SK-MEL-5 (cell line): ENCODE measurements at places on chromosomes 6 and 20. TPM values are rescaled to one million over a fixed set of nuclear protein-coding genes. Genes with fewer than 3 reads are reported as not detected.

DNA sequence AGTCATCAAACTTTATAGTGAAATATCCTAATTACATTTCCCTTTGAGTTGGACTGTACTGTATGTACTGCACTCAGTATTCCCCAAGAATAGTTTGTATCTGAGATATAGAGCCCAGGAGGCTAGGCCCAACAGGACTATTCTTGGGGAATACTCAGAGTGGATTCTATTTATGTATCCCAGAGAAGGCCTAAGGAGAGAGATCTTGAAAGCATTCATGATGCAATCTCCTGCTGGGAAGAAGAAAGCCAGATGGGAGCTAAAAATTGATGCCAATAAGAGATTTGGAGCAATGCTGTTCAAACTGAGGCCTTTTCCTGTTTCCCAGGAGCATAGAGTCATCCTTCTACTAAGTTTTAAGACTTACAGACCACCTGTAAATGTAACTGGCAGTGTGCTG lies 452.1 kb upstream of the PLCB4 start:
- no peak for DNase-seq

- no peak for DNase-seq
Measured at GRCh38 chr6:91281901-91282300, 695.0 kb upstream of the MAP3K7 start.

GRCh38 chr6:149094934-149095351 lies 222.6 kb upstream of the TAB2 start:
- DNase-seq = no peak

GRCh38 chr6:53925891-53926290 lies 131.1 kb downstream of the LRRC1 start:
- no peak for DNase-seq

- DNase-seq = no peak
Measured at GRCh38 chr6:82690283-82690682, 326.7 kb downstream of the TPBG start.

GRCh38 chr6:144296973-144297372 lies 11.8 kb downstream of the UTRN start:
- DNase-seq = no peak

GRCh38 chr6:108750801-108751200 lies 97.4 kb upstream of the ARMC2 start:
- no peak for DNase-seq

GRCh38 chr6:117481278-117481925 lies 1.1 kb upstream of the DCBLD1 start:
- no peak for DNase-seq

The LAMA4 gene
- 48.9 and 54.9 TPM in 2 replicates for total RNA-seq

The CFB gene
- total RNA-seq = not detected in 2 replicates

The CRIP3 gene
- total RNA-seq = not detected in 2 replicates

The MAPK13 gene
- total RNA-seq = 0.05 TPM in 1 of 2 replicates, not detected in the other

The NKX2-2 gene
- 0.13 TPM in 1 of 2 replicates, not detected in the other for total RNA-seq
